NCI-H1092 treated with DMSO at 0.1 percent for 48 hours (cell line): ENCODE measurements at places on chromosomes 12 and 14.

DNA sequence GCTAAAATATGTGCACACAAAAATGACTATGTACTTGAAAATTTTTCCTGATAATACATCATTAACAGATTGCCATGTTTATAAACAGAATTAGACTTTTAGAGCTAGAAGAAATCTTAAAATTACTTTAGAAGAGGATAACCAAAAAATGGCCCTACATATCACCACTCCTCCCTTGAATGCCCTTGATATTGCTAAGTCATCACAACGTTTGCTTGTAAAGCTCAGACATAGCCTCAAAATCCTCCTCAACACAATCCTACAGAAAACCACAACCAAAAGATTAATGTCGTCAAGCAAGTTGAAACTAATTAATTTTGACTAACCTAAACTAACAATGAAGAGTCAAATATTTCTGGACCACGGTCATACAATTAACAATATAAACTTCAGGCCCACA, 19.4 kb upstream of the NAA30 start:
- DNase-seq, result no peak

GRCh38 chr12:7571257-7571656, 67.7 kb upstream of the CD163 start:
- no peak for DNase-seq

GRCh38 chr14:44952391-44953110, 9.2 kb downstream of the KLHL28 start:
- DNase-seq, result no peak

GRCh38 chr12:85424581-85425348, 144.7 kb downstream of the ALX1 start:
- DNase-seq, result no peak
